Transverse colon (tissue), 4 donors: ENCODE measurements at places on chromosomes 3 and 15. TPM values are rescaled to one million over a fixed set of nuclear protein-coding genes. Genes with fewer than 3 reads are reported as not detected.

PIERCE2 gene
- total RNA-seq: 3.8 TPM

GRCh38 chr3:73144276-73144675 lies 82.8 kb downstream of the EBLN2 start:
- DNase-seq: no peak

GRCh38 chr3:10206166-10206511 lies 41.4 kb downstream of the IRAK2 start:
- no peak for DNase-seq

C2CD4A gene
- 0.75 TPM for total RNA-seq

DNA sequence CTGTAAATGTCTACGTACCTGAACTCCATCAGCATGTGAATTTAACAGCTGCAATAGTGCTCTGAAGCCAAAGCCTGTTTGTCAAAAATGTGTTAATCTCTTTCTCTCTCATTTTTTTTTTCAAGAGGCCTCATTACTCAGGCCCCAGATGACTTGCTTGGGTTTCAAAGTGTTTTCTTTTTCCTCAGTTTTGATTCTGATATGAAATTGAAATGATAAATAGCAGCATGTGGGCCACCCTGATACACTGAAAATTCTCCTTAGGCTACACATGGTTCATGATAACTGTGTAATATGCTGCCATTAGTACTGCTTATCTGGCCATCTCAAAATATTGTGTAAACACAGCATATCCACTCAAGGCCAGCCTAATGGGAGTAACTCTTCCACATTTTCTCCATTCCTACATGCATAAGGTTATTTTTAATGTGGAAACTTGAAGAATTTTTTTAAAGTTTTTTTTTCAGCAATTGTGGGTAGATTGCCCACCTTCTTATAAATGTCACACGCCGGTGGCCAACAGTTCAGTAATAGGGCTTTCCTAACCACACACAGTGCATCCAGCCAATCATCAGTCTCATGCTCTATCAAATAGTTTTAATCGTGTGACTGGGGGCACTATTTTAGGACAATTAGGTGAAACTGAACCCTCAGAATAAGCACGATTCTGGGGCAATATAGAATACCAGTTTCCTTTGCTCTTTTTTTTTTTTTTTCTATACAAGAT lies 13.1 kb upstream of the DENND4A start:
- no peak for DNase-seq

- DNase-seq: no peak
Measured at GRCh38 chr15:58932710-58933280, 684 bp downstream of the SLTM start.

EBLN2 gene
- total RNA-seq: 10.6 TPM

- DNase-seq: no peak
Measured at GRCh38 chr3:99253963-99254355, 352.5 kb upstream of the DCBLD2 start.

- no peak for DNase-seq
Measured at GRCh38 chr3:119902061-119902460, 120.2 kb downstream of the NR1I2 start.

GRCh38 chr15:77921664-77922063 lies 155.8 kb downstream of the TBC1D2B start:
- DNase-seq: no peak

DNA sequence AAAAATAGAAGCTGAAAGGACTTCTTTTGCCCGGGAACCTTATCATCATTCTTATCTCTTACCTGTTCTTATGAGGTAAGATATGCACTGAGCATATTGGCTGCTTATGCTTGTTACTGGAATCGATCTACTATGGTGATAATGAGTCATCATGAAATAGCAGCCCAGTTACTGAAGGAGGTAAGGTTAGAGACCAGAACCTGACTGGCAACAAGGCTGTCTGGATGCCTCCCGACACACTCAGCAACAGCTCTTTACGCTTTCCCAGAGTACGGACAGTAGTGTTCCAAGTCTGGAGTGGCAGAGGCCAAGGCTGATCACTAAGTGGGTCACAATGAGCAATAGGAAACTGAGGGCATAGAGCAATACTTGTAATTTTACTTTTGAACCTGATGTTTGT lies 314.1 kb downstream of the NLGN1 start:
- no peak for DNase-seq

SPINK8 gene
- total RNA-seq: not detected

DNA sequence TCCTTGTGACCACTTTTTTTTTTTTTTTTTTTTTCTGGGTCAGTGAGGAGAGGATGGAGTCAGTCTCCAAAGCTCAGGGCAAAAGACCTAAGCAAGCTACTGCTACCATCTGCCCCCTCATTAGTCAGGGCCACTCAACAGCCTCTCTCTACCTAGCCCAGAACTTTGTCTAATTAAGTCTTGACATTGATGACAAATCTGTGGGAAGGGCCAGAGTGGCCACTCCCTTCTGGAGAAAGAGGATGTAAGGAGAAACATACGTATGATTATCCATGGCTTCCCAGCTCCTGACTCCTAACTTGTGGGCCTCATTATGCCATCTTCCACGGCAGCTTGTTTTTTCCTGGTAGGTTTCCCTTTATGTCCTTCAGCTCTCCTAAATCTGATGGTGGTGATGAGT lies 37.9 kb downstream of the NR1I2 start:
- no peak for DNase-seq

DNA sequence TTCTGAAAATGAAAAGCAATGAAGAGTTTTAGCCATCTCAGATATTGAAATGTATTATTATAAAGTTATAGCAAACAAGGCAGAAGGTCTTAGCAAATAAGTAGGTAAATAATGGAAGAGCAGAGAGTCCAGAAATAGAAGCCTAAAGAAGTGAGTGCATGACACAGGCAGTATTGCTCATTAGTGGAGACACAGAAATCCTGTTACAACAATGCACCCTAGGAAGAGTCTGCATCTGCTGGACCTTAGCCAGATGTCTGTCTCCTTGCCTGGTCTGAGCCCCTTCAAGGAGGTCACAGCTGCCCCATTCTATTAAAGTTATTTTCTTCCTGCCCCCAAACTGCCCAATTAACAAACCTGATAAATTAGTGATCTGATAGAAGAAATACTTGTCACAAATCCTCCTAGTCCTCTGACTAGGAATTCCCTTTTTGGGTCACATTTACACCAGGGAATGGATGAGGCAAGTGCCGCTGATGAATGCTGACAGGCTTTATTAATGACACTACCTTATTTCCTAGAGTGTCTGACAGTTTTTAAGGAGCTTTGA lies 51.9 kb downstream of the HOMER2 start:
- DNase-seq: no peak

LRRC15 gene
- total RNA-seq: not detected
